AG04450 (cell line): ENCODE measurements at places on chromosomes 1 and 21.
A peak's percentile ranks its signal among the peaks of the same experiment; 100 is the strongest.

DNA sequence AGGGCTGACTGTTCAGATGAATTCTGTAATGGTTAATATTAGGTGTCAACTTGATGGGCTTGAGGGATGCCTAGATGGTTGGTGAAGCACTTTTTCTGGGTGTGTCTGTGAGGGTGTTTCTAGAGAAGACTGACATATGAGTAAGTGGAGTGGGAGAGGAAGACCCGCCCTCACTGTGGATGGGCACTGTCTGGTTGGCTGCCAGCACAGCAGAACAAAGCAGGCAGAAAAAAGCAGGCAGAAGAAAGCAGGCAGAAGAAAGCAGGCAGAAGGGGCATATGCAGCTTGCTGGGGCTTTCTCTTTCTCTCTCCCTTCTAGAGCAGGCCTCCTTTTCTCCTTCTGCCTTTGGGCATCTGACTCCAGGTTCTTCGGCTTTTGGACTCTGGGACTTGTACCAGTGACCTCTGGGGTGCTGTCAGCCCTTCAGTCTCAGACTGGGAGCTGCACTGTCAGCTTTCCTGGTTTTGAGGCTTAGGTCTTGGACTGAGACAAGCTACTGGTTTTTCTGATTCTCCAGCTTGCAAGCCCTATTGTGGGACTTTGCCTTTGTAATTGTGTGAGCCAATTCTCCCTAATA lies 42.9 kb upstream of the CD2 start:
- DNase-seq, result no peak

GRCh38 chr1:206506405-206507283 lies 687 bp upstream of the RASSF5 start:
- DNase-seq, result no peak

DNA sequence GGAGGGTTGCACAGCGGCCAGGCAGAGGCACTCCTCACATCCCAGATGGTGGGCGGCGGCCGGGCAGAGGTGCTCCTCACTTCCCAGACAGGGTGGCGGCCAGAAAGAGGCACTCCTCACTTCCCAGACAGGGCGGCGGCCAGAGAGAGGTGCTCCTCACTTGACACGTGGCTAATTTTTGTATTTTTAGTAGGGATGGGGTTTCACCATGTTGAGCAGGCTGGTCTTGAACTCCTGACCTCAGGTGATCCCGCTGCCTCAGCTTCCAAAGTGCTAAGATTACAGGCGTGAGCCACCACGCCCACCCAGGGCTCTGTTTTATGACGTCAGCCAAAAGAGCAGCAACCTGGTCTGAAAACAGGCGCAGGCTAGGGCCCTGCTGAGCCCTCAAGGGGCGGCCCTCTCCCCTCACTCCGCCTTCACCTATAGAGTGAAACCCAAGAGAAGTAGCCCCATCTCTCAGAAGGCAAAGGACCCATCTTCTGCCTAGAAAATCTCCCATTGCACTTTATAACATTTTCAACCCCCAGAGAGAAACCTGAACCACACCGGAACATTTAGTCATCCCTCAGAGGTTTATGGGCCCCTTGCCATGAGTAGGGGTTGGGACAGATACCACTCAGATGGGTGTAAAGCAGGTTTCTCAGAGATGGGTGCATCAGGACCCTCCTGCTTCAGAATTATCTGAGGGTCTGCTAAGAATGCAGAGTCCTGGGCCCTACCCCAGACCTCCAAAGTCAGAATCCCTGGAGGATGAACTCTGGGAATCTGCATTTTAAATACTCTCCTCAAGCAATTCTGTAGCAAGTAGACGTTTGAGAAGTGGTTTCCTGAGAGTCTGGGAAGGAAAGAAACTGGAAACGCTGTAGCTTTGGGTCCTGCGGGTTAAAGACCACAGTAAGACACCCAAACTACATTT lies 40.8 kb downstream of the CDK18 start:
- no peak for DNase-seq

DNA sequence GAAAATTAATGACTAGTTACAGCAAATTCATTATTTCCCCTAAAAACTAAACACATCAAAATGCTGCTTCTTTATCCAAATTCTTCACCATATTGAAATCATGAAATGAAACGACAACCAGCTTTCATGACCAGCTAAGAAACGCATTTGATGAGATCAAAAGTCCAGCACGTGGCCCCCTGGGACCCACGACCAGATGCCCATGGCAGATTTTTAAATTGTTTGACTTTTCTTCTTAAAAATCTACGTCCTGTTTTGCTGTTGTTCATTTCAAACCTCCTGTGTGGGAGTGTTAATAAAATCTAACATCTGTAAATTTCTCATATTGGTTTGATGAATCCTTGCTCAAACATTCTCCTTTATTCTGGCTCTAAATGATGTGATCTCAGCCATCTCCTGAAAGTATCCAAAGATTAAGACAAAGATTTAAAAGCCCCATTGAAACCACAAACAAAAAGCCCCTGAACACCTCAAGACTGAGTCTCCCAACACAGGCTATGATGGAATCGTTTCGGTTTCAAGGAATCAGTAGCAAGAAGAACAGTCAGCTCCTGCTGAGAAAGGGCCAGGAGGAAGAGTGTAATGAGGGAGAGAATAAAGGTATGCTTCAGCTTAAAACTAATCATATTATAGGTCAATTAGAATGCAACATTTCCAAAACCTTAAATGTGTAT lies 523.6 kb downstream of the SMYD3 start:
- no peak for DNase-seq

- no peak for DNase-seq
These were observed 2.0 kb downstream of the KIAA0319L start for GRCh38 chr1:35555212-35555584.

GRCh38 chr1:191669629-191670028 lies 488.6 kb upstream of the RGS18 start:
- DNase-seq, result no peak

DNA sequence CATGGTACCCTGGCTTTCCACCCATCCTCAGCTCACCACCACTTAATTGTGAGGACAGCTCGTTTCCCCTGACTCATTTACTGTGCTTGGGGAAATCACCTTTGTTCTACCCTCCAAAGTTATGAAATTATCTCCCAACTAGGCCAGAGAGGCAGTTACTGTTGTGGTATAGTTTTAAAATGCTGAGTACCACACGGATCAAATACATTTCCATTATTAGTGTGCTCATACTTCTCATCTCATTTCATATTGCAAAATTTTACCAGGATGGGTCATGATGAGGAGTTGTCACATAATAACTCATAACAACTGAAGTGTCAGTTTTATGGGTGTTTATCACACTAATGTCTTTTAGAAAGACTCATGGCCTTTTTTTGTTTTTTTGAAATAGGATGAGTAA lies 9.2 kb upstream of the OR2B11 start:
- DNase-seq, result no peak

GRCh38 chr1:26373789-26374188 lies 1.2 kb upstream of the ZNF683 start:
- no peak for DNase-seq

DNA sequence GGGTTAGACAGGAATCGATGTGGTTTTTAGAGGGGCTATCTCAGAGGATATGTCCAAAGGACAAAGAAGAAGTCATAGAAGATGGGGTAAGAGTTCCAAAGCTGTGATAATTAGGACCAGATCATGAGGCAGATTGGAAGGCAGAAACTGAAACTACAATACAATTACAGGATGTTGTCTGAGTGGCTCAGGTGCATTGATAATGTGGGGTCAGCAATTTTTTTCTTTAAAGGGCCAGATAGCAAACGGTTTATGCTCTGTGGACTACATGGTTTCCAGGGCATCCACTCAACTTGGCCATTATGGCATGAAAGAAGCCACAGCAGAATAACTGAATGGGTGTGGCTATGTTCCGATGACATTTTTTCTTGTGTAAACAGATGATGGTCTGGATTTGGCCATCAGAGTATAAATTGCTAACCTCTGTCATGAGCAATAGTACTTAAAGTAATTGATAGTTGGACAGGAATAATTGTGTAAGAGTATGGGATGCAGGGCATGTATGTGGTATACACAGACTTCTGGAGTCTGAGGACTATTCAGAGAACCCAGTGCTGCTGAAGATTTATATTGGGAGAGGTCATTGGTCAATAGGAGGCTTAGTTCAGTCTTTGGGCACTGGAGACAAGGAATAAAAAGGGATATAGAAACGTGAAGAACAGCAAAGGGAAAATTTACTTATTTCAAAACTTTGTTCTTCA lies 198.4 kb upstream of the ADGRL4 start:
- DNase-seq, result no peak

DNA sequence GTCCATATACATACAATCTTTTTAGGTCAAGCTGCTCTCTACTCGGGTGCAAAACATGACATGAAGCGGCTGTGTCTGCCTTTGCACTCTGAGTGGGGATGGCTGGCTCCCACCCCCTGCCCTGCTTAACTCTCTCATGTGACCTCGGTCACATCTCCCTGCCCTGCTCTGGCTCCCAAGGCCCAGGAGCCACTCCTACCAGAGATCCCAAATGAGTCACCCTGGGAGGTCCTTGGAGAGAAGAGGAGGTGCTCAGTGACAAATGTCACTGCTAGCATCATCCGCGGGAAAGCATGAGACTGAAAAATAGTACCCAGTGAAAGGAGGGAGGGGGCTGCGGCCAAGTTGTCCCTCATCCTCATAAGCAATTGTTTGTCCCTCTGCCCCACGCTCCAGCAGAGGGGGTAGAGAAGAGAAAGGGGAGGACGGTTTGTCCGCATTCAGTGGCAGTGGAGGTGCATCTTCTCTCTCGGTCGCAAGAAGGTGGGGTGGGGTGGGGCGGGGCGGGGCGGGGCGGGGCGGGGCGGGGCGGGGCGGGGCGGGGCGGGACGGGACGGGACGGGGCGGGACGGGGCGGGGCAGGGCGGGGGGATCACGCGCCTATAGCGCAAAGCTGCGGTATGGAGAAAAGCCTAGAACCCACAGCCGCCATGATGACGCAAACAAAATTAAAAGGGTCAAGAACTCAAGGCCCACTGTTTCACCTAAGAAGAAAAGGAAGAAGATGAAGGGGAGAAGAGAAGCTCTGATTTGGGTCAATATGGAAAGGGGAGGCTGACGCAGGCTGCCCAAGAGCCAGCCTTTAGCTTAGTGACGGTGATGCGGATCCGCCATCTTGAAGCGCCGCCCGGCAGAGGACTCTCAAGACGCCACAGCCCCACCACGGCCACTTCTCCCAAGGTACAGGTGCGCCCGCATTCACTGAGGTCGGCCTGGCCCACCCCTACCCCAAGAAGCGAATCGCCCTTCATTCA lies 66.2 kb downstream of the CD46 start:
- DNase-seq, result no peak

- peak; percentile 51 for DNase-seq
These were observed 159.3 kb upstream of the SGIP1 start for GRCh38 chr1:66374561-66375111.

- DNase-seq, result peak; percentile 92
These were observed 145.6 kb downstream of the ZZZ3 start for GRCh38 chr1:77536813-77537212.

- no peak for DNase-seq
These were observed 124.2 kb upstream of the OLFM3 start for GRCh38 chr1:102120910-102121309.

DNA sequence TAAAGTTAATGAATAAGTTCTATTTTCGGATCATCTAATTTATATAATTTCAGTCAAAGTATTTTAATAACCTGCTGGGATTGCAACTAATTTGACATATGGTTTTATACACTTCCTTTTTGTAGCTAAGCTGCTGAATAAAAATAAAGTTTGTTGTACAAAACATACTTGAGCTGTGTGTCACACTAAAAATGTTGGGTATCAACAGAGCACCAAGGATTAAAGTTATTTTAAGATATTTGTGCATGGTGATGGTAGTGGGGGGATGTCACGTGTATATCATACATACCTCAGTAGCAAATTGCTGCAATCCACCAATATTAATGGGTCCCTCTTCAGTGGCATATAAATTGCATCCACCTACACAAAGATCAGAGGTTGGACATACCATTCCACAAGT lies 199.6 kb downstream of the DPYD start:
- DNase-seq, result no peak

DNA sequence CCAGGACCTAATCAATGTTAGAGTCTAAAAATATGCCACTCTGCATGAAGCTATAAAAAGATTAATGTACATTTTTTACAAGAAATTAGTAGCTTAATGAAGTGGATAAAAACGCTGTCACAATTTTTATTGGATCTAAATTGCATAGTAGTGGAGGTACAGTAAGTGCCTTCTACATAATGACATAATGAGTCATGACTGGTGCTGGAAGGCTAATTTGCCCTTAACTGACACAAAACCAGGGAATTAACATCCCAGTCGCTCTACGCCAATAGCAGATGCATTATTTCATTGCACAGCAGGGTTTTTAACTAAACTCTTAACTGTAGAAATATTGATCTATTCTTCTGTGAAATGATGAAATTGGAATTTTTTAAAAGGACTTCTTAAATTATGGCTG lies 33.3 kb downstream of the RRAGC start:
- no peak for DNase-seq

GRCh38 chr1:38746941-38747600 lies 112.5 kb downstream of the RRAGC start:
- no peak for DNase-seq

DNA sequence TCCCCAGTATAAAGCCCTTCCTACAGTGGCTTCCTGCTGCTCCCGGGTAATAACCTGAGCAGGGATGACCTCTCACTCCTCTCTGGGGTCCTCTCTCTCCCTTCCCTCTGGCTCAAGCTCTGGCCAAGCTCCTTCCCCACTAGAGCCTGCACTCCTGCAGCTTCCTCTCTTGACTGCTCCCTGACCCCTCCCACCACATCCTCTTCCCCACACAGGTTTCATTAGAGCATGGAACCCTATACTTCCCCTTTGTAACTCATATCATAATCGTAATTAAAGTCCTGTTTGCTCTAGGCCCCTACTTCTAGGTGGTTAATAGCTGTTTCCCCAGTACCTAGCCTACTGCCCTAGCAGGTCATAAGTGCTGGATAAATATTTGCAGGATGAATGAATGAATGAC lies 146.2 kb downstream of the C1orf21 start:
- DNase-seq, result no peak

- DNase-seq, result no peak
These were observed 47.8 kb downstream of the UCK2 start for GRCh38 chr1:165875171-165875570.

DNA sequence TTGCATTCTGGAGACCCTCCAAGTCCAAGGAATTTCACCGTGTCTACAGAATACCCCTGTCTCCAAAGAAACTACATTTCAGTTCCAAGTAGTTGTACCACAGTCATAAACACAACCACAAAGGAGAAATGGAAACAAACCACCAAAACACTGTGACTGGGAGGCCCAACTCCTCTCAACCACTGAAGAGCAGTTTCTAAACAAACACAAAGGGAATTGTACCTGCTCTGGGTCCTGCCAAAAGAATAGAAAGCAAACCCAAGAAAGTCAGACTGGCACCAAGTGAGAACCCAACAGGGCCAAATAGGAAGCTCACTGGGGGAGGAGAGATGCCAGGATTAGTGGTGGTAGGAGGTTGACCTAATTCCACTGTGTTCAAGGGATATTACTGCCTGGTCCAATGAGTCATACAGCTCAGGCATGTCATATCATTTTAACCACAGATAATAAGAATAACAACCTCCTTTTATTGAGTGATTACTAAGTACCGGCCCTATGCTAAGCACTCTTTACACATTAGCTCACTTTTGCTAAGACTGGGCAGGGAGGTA lies 123.9 kb upstream of the PPP2R5A start:
- DNase-seq, result peak; percentile 29
